Esophagus squamous epithelium (tissue), 5 donors: ENCODE measurements at places on chromosomes 12 and 14. TPM values are rescaled to one million over a fixed set of nuclear protein-coding genes. Genes with fewer than 3 reads are reported as not detected.

DNA sequence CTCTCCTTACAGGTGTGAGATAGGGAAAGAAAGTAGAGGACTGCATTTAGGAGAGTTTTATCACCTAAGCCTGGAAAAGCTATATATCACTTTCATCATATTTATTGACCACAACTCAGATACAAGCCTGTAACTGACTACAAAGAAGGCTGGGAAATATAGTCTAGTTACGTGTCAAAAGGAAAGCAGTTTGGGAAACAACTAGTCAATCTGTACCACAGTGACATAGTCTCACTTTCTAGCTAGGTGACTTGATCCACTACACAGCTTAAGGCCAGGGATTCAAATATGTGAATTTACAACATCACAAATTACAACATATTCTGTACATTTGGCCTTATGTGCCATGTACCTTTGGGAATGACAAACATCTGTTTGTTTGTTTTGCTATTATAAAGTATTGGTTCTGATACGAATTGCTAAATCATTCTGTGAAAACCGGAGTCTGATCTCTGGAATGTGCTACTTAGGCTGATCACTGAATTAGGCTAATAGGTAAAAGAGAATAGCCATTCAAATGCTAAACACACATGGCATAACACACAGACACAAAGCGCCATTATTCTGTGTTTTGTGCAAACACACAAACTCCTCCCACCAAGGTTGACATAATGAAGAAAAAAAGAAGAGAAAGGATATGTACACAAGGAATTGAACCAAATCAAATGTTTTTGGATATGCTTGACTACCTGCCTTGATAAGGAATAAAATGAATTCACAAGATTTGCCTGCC is 279.8 kb downstream of the DUSP6 start:
- no peak for DNase-seq

The IFNG-AS1 gene
- total RNA-seq, result not detected

DNA sequence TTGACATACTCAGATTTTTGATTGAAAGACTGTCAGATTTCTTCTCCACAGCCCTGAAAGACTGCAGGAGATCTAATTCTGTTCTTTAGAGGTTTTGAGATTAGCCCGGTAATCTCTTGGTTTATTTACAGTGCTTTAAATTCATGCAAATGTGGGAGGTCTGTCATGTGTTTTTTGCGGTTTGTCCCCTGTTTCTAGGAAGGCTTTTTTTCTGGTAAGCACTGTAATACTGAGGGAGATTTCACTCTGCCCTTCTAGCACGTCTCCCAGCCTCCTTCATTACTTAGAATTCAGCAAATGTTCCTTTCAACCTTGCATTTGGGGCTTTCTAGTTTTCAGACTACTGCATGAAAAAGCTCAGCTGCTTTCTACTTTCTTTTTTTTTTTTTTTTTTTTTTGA is 31.1 kb downstream of the GPHN start:
- no peak for DNase-seq

DNA sequence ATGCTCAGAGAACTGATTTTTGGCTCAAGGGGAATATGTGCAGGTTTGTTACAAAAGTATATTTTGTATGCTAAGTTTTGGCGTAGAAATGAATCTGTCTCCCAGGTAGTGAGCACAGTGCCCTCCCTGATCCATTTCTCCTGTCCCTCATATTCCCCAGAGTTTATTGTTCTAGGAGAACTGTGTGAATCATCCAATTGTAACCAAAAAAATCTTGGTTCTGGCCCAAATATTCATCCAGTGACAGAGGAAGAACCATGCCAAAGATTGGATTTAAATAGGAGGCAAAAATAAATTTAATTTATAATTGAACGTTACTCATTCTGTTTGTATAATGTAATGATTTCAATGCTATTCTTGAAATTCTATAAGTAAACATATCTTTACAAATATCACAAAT is 4.8 kb downstream of the CATSPERB start:
- no peak for DNase-seq

- no peak for DNase-seq
These were observed 24.3 kb downstream of the NCOR2 start for GRCh38 chr12:124543052-124543589.
